ENCODE measurements at places on chromosomes 2 and 18. TPM values are rescaled to one million over a fixed set of nuclear protein-coding genes. Genes with fewer than 3 reads are reported as not detected.

Gene RAB3GAP1
- 38.9 TPM for total RNA-seq

Gene DOK6
- total RNA-seq = 9.0 TPM

Gene ACAA2
- 155 TPM for total RNA-seq

Gene DES
- 7,519 TPM for total RNA-seq

Gene MPP4
- total RNA-seq = 0.10 TPM

Gene UGT1A10
- total RNA-seq = not detected

Gene CYTIP
- 5.1 TPM for total RNA-seq

Gene TRMT61B
- total RNA-seq = 16.0 TPM

Gene C1QL2
- not detected for total RNA-seq

Gene TUBA4B
- not detected for total RNA-seq

Gene DNAH7
- total RNA-seq = 0.50 TPM

Gene TPO
- 9.7 TPM for total RNA-seq

Gene CYP27C1
- total RNA-seq = 0.21 TPM

Gene ODC1
- total RNA-seq = 26.7 TPM

Gene DNAH6
- total RNA-seq = 0.16 TPM

Gene ANKRD39
- total RNA-seq = 11.9 TPM

All from left cardiac atrium (tissue), 4 donors.